ENCODE measurements at places on chromosomes 16 and 17.

DNA sequence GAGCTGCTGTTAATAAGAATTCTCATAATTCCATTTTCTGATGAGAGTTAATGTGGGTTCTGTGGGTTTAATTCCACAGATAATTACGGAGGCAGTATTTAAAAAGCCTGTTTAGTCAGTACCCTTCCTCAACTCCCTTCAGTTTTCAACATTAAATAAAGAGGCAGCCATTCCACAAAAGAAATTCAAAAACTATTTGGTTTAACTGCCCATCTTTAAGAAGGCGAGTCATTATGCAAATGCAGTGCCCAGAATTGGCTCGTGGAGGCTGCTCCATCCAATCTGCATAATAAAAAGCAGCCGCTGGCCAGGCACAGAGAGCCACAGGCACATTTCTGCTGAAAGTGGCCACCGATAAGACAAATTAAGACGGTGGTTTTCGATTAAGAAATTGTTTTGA is 194.4 kb upstream of the TOX3 start:
- DNase-seq: no peak

DNA sequence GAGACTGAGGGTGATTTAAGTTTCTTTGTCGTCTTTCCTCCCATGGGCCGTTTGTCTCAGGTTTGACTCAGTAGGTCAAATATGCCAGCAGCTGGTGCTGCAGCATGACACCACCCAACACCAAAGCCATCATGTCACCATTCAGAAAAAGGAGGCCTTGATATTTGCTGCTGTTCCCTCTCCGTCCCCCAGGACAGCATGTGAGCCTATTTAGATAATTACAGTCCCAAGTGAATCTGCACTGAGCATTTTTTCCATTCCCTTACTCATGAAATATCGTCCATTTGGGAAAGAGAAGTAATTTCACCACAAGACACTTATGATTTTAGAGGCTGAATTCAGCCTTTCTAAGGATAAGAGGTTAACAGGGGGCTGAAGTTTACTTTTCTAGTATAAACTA is 62.2 kb upstream of the ADORA2B start:
- DNase-seq: no peak

DNA sequence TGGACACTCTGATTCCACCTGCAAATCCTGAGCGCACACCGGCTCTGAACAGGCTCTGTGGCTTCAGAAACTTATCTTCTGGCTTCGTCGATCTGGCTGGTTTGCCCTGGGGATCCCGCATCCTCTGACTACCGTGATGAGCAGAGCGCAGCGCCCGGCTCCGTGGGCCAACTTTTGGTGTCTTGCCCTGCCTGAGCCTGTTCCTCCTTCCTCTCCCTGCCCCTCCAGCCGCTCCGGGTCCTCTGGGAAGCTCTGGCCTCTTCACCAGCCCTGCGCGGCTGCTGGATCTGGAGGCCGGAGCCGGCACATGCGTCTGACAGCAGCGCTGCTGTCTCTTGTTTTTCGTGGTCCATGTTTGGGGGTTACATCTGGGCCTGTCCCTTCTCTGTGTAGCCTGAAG is 65.6 kb downstream of the JPH3 start:
- DNase-seq: no peak

DNA sequence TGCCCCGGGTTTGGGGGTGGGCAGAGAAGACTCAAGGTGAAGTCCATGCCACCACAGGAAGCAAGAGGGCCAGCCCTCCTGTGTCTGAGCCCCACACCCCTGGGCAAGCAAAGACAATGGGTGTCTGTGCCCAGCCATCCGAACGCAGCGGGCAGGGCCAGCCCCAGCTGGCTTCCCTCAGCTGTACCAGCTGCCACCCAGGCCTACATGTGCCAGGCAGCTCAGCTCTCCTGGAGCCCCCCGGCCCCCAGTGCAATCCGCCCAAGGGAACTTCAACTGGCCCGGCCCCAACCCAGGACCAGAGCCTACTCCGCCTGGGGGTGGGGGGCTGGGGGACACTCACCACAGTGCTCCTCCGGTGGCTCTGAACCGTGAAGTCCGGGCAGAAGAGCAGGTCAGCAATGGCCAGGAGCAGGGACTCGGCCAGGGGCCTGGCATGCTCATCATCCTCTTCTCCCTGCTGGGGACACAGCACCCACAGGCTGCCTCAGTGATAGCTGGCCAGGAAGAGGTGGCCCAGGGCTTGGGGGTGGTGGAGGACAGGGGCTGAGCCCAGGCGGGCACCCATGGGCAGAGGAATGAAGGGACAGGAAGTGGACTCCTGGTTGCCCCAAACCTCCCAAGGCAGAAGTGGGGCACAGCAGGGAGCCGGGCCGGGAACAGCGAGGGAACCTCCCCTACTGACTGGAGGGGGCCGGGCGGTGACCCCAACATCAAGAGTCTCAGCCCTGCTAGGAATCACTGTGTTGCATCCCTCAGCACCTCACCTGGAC is 9.8 kb downstream of the HID1 start:
- DNase-seq: no peak

GRCh38 chr16:20410121-20410723 is 888 bp downstream of the ACSM5 start:
- peak; percentile 46 for DNase-seq

DNA sequence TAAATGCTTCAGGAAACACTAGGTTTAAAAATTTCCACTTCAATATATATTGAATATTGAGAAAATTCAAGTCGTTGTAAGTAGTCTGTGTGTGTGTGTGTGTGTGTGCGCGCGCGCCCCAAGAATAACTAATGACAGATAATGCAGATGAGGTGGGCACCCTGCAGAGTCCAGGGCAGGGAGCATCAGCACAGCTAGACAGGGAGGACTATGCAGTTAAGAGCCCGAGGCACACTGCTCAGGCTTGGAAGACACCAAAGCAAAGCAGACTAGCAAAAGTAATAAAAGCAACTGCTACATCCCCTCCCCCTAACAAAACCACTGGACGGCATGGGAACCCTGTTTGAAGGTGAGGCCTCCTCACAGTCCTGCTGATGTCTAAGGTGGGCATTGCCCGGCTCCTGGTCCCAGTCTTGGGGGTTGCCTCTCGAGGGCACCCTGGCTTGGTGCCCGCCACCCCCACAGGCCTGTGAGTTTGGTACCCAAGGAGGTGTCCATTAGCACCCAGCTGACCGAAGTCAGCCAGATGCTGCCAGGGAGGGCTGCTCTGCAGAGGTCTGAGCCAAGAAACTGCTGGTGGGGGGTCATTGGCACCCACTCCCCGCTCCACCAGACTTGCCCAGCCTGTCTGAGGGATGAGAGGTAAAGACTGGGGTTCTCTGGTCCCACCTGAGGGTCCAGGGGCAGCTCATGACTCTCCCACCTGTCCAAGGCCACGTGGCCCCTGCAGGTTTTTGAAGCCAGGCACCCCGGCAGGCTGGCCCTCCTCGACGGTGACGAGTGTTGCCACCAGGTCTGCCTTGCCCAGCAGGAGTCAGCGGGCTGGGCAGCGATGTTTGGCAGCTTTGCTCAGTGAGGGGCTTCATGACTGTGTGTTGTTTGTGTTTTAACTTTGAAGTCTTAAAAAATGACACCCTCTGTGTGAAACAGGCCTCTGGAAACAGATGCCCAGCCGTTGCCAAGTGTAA is 18.7 kb downstream of the LRRC75A start:
- DNase-seq: no peak

GRCh38 chr17:59876107-59876506 is 16.6 kb downstream of the TUBD1 start:
- DNase-seq: no peak

- DNase-seq: no peak
These were observed 77.2 kb upstream of the CLEC3A start for GRCh38 chr16:77945126-77945525.

- no peak for DNase-seq
These were observed 9.1 kb downstream of the UNC13D start for GRCh38 chr17:75834928-75835653.

DNA sequence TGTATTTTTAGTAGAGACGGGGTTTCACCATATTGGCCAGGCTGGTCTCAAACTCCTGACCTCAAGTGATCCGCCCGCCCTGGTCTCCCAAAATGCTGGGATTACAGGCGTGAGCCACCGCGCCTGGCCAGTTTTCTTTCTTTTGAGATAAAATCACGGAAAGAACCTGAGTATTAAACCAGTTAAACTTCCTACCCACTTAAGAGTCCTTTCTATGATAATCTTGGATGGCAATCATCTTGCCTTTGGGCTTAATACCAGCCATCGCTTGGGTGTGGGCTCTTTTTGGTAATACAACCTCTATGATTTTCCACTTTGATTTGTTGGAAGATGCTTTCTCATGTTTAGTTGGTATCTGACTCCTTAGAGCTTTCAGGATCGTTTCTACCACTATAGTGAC is 24.0 kb downstream of the PITPNC1 start:
- no peak for DNase-seq

DNA sequence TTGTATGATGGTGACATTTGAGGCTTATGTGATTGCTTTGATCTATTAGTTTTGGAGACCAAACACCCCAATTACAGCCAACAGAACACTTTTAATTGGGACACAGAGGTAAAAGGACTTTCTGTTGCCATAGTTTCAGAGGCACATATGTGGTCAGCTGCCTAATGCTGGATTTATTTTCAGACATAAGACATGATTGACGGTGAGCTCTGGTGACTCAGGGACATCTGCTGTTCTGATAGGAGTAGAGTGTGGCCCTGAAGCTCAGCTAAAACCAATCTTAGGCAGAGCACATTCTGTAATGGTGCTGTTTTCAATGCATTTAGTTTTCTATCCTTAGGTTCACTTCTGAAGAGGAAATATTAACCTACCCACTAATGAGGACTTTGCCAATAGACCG is 247.1 kb downstream of the UTP18 start:
- no peak for DNase-seq

DNA sequence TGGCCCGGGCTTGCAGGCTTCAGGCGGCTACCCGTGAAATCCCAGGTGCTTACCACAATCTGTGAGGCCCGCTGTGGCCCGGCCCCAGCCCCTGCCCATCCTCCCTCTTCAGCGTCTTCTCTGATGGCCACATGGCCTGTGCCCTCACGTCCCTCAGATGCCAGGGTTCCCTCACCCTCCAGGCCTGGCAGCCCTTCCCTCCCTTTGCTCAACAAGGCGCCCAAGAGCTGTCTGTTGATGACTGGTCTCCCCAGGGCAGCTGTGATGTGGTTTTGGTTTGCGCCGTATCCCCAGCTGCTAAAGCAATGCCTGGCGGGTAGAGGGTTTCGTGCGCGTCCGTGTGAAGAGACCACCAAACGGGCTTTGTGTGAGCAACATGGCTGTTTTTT is 35.1 kb downstream of the PMM2 start:
- DNase-seq: no peak

DNA sequence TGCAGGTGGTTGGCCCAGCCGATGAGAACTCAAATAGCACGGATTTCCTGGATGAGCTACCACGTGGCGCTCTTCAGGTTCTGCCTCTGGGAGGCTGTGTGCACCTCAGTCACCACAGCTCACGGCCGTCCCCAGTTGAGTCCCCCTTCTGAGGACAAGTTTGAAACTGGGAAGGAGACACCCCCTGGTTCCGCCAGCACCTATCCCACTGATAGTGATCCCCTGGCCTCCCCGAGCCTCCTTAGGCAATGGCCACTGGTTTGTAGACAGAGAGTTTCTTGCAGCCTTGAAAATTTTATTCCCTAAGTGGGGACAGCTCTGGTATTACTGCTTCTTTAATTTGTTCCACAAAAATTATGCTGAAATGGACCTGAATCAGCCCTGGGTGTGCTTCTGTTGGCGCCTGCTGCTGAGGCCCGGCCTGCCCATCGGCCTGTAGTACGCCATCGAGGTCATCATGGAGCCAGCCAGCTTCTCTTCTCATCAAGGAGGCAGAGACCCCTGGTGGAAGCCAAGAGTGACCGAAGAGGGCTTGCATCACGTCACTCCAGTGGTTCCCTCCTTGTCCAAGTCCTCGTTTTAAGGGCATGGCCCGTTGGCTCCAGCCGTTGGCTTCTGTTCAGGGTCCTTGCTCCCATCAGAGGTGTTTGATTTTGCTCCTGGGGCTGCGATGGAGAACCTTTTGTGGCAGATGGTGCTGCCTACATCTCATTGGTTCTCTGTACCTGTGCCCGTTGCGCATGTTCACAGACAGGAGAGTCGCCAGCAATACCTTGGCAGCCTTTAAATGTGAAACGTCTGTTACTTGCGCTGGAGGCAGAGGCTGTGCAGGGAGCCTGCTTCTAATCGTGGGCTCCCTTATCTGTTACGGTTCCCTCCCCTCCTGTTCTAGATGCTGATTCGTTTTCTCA is 9.3 kb downstream of the SMCR8 start:
- DNase-seq: no peak

- peak; percentile 99 for DNase-seq
These were observed 50.9 kb downstream of the CDH11 start for GRCh38 chr16:65070831-65071432.

DNA sequence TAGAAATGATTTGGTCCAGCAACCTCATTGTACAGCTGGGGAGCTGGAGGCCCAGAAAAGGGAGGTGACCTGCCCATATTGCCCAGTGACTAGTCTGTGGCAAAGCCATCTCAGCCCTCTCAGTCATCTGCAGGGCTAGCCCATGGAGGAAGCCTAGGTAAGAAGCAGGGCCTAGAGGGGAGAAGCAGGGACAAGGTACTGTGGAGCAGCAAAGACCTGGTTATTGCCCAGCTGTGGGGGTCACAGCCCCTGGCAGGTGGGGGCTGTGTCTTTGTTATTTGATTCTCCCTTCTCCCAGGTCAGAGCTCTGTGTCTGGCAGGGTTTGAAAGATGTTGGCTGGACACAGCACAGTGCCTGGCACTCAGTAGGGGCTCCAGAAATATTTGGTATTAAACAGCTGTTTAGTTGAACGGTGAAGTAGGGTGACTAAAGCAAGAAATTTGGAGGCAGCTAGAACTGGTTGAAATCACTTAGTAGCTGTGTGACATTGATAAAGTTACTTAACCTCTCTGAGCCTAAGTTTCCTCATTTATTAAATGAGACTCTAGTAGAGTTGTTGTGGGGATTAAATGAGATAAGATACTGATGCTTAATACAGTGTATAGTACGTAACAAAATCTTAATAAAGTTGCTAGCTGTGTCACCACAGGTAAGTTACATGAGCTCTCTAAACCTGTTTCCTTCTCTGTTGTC is 17.3 kb downstream of the CCR7 start:
- DNase-seq: no peak

DNA sequence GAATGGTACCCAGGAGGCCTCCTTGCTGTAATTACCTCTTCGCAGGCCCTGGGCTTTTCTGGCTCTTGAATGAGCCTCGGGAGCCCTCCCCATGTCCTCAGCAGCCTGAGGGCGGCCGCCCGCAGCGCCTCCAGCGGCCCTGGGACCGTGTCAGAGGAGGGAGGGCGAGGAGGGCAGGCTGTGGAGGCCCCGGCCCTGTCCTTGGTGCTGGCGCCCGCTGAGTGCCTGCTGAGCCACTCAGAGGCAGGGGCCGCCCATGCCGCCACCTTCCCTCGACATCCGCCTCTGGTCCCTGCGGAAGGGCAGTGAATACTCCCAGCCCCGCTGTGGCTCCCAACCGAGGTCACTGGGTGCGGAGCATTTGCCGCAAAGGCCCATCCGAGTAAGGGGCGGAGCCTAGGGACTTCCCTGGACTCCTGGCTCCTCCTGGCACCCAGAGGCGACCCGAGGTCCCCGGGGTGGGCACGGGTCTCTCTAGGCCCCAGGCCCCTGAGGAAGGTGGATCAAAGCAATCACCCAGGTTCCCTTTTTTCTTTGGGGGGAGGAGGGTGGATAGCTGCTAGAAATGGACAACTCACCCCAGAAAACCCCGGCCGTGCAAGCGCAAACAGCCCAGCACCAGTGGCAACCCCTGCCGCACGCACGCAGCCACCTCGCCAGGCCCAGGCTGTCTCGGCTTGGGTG is 2.8 kb downstream of the RBFOX3 start:
- DNase-seq: peak; percentile 26
